ENCODE measurements at places on chromosomes 12 and 14. TPM values are rescaled to one million over a fixed set of nuclear protein-coding genes. Genes with fewer than 3 reads are reported as not detected.

CLEC9A gene
- polyA plus RNA-seq, result not detected

GRCh38 chr12:50981319-50982239 lies 29.2 kb downstream of the HIGD1C start:
- no peak overlapping the region for H3K4me3 ChIP-seq
- no peak for DNase-seq
- peaks cover 7% of the 10 kb centered on the region for H3K36me3 ChIP-seq

DNA sequence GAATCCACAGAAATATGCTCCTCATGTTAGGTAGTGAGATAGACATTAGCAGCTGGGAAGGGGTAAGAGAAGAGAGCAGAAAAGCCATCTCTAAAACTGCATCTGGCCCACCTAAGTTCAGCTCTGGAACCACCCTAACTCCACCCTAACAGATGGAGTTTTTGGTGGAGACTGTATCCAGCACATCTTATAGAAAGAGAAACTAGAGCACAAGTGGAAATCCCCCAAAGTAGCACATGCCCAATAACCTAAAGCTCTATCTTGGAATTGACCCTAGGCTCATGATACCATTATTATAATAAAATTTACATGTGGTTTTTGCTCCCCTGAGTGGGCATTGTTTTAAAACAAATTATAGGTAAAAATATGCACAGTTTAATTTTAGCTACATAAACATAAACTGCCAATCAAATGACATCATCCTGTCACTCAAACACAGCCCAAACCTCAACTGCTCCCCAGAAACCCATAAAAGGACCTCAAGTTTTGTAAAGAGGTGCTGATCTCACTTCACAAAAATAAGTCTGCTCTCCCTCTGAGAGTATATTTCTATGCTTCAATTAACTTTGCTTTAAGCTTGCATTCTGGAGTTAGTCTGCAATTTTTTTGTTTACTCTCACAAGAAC lies 206.4 kb downstream of the PIK3C2G start:
- H3K4me1 ChIP-seq, result no peaks in the 10 kb centered on the region
- no peak overlapping the region for H3K4me3 ChIP-seq
- no peak for DNase-seq
- H3K27me3 ChIP-seq, result no peaks in the 10 kb centered on the region
- H3K36me3 ChIP-seq, result no peaks in the 10 kb centered on the region
- H3K27ac ChIP-seq, result no peak overlapping the region

- H3K27me3 ChIP-seq, result no peaks in the 10 kb centered on the region
- no peak for DNase-seq
- H3K4me1 ChIP-seq, result no peaks in the 10 kb centered on the region
Measured at GRCh38 chr12:80756875-80757274, 40.2 kb downstream of the MYF5 start.

DNA sequence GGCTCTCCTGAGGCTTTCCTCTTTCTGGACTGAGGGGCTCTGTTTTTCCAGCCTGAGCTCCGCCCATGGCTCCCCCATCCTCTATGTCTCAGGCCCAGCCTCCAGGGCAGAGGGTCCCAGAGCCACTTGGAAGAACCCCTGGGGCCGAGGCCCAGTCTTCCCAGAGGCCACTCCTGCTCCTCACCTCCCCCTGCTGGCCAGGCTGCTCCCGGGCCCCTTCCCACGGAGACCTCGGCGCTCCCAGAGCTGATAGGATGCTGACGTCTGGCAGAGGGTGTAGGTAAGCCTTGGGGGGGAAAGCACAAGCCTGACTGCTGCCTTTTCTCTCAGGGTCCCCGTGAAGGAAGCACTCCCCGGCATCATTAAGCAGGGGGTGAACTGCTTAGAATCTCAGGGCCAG lies 51.4 kb downstream of the ERH start:
- DNase-seq, result no peak
- no peaks in the 10 kb centered on the region for H3K36me3 ChIP-seq
- H3K27ac ChIP-seq, result no peak overlapping the region
- no peaks in the 10 kb centered on the region for H3K4me1 ChIP-seq

DNA sequence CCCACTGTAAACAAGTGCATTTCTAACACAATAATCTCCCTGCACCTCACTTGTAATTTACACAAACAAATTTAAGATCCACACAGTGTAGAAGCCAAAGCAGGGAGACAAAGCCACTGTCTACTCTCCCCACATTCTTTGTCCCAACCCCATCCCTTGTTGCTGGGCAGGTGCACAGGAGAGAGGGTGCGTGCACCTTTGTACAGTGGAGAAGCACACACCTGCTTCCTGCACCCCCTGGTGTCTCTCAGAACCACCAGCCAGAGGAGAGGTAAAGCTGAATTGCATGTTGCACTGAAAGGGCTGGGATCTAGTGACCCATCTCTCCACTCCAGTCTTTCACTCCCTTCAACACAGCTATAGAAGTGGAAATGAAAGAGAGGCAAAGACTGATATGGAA lies 51.4 kb upstream of the IFNG-AS1 start:
- no peak overlapping the region for H3K4me3 ChIP-seq
- DNase-seq, result no peak
- peak overlapping the region; percentile 51 for H3K27ac ChIP-seq
- no peaks in the 10 kb centered on the region for H3K4me1 ChIP-seq
- no peaks in the 10 kb centered on the region for H3K36me3 ChIP-seq

IFNG gene
- polyA plus RNA-seq, result not detected

- peaks cover 6% of the 10 kb centered on the region for H3K4me1 ChIP-seq
- DNase-seq, result no peak
- H3K36me3 ChIP-seq, result no peaks in the 10 kb centered on the region
- no peak overlapping the region for H3K27ac ChIP-seq
Measured at GRCh38 chr12:57887631-57888408, 41.3 kb upstream of the CTDSP2 start.

DNA sequence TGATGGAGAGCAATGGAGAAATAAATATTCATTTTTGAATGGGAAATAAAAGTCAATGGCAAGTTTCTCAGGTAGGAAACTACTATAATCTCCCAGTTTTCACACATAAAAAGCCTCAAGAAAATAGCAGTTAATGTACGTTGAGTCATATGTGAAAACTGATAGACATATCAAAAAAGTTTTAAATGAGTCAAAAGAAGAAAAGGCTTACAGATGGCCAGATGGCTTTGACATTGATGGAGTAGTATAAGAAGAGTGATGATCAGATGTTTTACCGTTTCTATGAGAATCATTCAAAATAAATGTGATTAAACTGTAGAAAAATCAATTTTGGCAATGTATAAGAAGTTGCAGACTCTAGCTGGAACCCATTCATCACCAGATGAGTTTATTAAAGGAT lies 97.8 kb downstream of the LLPH start:
- peaks cover 11% of the 10 kb centered on the region for H3K27me3 ChIP-seq
- H3K36me3 ChIP-seq, result no peaks in the 10 kb centered on the region
- H3K4me3 ChIP-seq, result no peak overlapping the region
- no peak overlapping the region for H3K27ac ChIP-seq

GRCh38 chr14:61561104-61561503 lies 134.2 kb upstream of the HIF1A start:
- H3K27ac ChIP-seq, result no peak overlapping the region
- no peak for DNase-seq
- H3K36me3 ChIP-seq, result no peaks in the 10 kb centered on the region
- H3K4me1 ChIP-seq, result peaks cover 40% of the 10 kb centered on the region

DNA sequence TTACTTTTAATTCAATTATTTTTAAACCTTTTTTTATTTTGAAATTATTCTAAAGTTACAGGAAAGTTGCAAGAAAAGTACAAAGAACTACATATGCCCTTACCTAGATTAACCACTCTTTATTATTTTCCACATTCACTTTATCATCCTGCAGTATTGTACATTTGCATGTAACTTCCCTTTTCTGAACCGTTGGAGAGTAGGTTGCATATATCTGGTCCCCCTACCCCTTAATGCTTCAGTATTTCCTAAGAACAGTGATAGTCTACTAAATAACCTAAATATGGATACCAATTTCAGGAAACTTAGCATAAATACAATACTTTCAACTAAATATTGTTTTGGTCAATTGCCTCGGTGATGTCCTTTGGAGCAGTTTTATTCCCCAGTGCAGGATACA lies 15.0 kb downstream of the G2E3 start:
- peaks cover 77% of the 10 kb centered on the region for H3K4me1 ChIP-seq
- no peaks in the 10 kb centered on the region for H3K27me3 ChIP-seq
- no peak overlapping the region for H3K4me3 ChIP-seq
- no peak overlapping the region for H3K27ac ChIP-seq
- no peak for DNase-seq

Data from naive B cell (primary cell).